ENCODE measurements at places on chromosomes 3 and 15. TPM values are rescaled to one million over a fixed set of nuclear protein-coding genes. Genes with fewer than 3 reads are reported as not detected.

EFCC1 gene
- not detected for polyA plus RNA-seq

HEG1 gene
- 1.8 TPM for polyA plus RNA-seq

FAM107A gene
- 0.61 TPM for polyA plus RNA-seq

GRCh38 chr15:29840926-29841325 is 18.7 kb upstream of the TJP1 start:
- DNase-seq: no peak

GRCh38 chr15:42704492-42704926 is 32.4 kb downstream of the CDAN1 start:
- DNase-seq: peak; percentile 92

DNA sequence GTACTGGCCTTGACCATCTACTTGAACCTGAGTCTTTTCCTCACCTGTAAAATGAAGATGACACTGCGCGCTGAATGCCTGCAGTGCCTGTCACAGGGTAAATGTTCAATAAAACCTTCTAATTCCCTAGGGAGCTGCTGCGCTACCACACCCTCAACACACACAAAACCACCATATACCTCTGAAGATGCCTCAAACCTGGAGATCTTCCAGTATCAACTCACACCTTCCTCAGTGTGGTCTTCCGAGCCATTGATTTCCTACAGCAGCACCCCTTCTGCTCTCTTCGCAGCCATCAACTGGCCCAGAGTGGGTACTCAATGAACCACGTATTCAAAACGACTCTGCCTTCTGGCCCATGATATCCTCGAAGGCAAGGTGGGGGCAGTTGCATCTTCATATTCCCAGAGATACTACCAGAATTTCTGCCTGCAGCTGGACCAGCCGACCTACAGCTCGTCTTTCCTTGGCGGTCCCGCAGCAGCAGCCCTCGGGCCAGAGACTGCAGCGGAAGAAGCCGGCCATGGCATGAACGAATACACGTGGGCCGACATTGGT is 695 bp downstream of the RPL32 start:
- DNase-seq: no peak

GRCh38 chr3:169071003-169071402 is 592.5 kb downstream of the MECOM start:
- DNase-seq: no peak

DNA sequence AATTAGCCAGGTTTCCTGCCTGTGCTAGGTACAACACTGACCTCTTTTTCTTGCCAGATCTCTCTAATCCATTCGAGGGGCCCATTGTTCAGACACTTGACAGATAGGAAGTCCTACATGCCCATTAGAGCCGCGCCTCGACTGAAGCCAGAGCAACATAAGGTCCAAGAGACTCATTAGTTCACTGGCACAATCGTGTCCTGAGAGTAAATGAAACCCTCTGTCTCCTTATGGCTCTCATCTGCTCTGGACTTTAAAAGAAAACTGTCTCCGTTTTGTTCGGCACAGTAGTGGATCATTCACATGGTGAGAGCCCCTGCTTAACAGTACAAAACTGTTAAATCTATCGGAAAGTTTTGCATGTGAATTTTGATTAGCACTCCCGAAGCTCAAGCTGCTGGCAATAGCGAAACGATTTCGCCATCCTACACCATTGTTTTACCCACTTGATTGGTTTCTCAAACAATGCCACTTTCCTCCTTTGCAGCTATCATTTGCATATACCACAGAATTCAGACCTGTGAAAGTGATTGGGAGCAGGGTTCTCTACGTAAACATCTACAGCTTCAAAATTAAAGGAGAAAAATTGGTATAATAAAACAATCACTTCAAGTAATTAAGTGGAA is 19.0 kb upstream of the C15orf61 start:
- peak; percentile 23 for DNase-seq

GRCh38 chr15:87747087-87747486 is 509.5 kb downstream of the NTRK3 start:
- no peak for DNase-seq

GRCh38 chr3:187971629-187972028 is 182.3 kb upstream of the LPP start:
- peak; percentile 30 for DNase-seq

- no peak for DNase-seq
Observed at GRCh38 chr15:35603301-35603700, 57.3 kb upstream of the DPH6 start.

GRCh38 chr3:71694358-71694999 is 30.7 kb downstream of the EIF4E3 start:
- DNase-seq: no peak

DNA sequence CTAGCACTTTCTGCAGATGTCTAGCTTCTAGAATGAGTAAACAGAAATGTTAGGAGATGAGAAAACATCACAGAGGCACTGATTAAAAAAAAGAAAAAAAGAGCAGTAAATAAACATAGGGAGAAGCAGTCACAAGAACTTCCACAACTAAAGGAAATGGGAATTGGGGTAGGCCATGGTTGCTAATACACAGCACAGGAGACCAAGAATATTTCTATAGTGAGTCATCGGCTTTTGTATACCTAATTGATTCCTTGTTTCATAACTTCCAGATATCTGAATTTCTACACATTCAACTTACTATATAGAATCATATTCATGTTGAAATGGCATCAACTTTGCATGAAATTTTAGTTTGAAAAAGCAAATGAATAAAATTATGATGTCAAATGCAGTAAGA is 47.3 kb upstream of the TCF12 start:
- peak; percentile 18 for DNase-seq

DNA sequence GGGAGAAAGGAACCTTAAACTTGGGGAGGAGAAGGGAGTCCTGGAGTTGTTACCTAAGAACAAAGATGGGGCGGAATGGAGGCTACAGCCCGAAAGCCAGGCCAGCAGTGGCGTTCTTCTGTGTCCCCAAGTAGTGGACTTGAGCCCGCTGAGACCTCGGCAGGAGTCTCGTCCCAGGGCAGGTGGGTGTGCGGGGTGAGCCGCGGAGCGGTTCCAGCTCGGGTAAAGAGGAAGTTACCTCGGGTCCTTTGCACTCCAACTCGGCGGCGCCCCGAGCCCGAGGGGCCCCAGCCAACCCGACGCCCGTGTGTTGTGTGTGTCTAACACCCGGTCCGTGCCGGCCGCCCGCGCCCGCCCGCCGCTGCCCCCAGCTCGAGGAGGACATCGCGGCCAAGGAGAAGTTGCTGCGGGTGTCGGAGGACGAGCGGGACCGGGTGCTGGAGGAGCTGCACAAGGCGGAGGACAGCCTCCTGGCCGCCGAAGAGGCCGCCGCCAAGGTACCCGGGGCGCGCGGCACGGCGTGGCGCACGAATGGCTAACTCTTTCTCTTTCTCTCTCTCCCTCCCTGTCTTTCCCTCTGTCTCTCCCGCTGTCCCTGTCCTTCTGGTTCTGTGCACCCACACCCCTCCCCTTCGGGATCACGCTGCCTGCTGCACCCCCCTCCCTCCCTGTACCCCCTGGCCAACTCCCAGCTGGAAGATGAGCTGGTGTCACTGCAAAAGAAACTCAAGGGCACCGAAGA is 959 bp downstream of the TPM1 start:
- no peak for DNase-seq

Measured in GM23338 (cell line).